Activated CD4-positive, alpha-beta memory T cell treated with anti-CD3 and anti-CD28 coated beads, Interleukin-2, amount 10 ng/mL, durations not matched to agents 7 days and 5 days (primary cell): ENCODE measurements at places on chromosomes 1 and 21. TPM values are rescaled to one million over a fixed set of nuclear protein-coding genes. Genes with fewer than 3 reads are reported as not detected.
A peak's percentile ranks its signal among the peaks of the same experiment; 100 is the strongest.

DNA sequence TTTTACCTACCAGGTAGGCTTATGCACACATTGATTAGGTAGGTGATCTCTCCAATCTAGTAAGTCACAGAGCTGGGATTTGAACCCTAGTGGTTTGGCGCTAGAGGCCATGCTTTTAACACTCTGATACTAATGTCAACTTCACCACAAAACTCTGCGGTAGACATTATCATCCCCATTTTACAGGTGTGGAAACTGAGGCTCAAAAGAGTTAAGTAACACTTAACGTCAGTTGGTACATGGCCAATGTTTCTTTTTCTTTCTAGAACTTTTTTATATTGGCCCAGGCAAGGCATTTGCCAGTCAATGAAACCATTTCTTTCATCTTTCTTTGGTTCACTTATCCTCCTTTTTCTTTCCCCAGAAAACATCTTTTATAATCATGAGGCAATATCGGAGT, 95.9 kb upstream of the KIF26B start:
- DNase-seq = no peak

- no peak for DNase-seq
Measured at GRCh38 chr1:108072776-108073175, 107.8 kb upstream of the VAV3 start.

The LRRC38 gene
- not detected for total RNA-seq

The S100A16 gene
- total RNA-seq = not detected

The OR10Z1 gene
- not detected for total RNA-seq

DNA sequence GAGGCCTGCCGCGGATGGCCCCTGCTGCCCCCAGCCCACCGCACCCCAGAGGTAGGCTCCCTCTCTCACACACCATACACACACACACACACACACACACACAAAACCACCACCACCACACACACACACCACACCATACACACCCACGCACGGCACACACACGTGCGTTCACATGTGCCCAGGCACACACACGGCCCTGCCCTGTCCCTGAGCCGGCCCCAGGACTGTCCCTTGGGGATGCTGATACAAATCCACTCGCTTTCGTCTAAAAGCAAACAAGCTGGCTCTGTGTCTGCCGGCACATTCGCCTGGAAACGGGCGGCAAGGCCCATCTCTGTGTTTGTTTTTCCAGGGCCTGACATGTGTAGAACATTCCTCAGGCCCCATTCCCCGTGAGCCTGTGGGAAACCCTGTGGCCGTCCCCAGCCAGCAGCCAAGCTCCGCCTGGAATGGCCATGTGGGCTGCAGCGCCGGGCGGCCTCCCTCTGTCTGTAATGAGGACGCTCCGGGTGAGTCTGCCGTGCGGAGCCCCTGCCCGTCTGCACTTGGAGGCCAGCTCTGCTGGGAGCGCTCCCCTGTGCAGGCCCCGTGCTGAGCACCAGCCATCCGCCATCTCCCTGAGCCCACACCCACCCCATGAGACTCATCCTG, 67.4 kb downstream of the DMRTB1 start:
- no peak for DNase-seq

- no peak for DNase-seq
Measured at GRCh38 chr1:10456048-10456447, 6.2 kb downstream of the CORT start.

The FCER1A gene
- not detected for total RNA-seq

The BLZF1 gene
- 49.3 TPM for total RNA-seq

DNA sequence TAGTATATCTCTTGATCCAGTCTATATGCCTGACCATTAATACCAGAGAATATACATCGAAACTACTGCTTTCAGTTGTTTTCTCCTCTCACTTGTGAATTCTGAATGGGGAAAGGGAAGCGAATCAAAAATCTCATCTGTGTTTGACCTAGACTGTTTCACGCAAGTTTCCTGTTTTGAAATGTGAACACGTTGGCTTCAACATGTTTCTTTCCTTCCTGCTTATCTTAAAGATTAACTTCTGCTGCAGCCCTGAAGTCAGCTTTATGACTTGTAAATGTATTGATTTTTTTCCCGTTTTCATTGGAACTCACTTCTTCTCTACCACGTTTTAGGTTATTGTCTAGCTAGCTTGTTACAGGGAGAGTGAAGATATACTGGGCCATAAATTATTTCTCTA, 49.9 kb downstream of the SNX27 start:
- no peak for DNase-seq

- no peak for DNase-seq
Measured at GRCh38 chr21:25963181-25963580, 207.4 kb downstream of the APP start.

GRCh38 chr1:200153277-200154055, 126.0 kb downstream of the NR5A2 start:
- DNase-seq = peak; percentile 45

- DNase-seq = no peak
Measured at GRCh38 chr1:219724440-219724839, 111.5 kb upstream of the ZC3H11B start.

- no peak for DNase-seq
Measured at GRCh38 chr1:170436928-170437327, 95.0 kb upstream of the GORAB start.

DNA sequence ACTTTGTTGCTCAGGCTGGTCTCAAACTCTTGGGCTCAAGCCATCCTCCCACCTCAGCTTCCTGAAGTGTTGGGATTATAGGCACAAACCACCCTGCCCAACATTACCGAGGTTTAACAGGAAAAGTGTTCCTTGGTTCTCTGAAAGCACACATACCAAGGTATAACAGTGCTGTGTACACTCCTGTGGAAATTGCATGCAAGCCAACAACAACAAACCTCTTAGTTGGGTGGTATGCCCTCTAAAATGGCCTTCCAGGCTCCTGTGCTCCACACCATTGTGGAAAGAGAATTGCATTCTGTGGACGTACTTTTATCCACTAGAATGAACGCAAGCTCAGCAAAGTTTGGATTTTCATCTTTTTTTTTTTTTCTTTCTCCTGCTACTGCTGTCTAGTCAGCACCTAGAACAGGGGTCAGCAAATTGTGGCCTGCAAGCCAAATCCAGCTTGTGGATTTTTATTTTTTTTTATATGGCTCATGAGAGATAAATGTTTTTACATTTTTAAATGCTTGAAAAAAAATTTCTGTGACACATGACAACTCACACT, 192.2 kb upstream of the TNR start:
- DNase-seq = no peak

GRCh38 chr1:99776120-99776519, 9.7 kb upstream of the FRRS1 start:
- no peak for DNase-seq

- no peak for DNase-seq
Measured at GRCh38 chr21:38306433-38307141, 49.8 kb downstream of the KCNJ15 start.

DNA sequence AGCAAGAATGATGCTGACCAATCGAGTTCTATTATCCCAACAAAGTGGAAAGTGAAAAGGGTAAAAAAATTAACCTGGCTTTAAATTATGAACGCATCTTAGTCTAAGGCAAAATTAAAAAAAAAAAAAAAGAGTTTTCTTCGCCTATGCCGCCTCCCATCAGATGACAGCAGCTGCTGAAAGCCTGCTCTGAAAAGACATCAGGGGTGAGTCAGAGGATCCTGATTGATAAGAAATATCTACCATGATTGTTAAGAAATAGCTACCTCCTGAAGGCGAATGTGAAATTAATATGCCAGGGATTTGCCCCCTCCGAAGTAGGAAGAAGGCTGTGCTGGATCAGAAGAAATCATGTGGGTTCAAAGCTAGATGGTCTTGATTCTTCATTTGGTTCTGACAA, 216.8 kb upstream of the C1orf87 start:
- DNase-seq = no peak

GRCh38 chr1:63435161-63435560, 67.7 kb downstream of the ALG6 start:
- DNase-seq = no peak

GRCh38 chr21:35575280-35575915, 484.9 kb downstream of the SETD4 start:
- DNase-seq = no peak

GRCh38 chr1:11472741-11473140, 6.2 kb upstream of the DISP3 start:
- no peak for DNase-seq

GRCh38 chr1:223248770-223249140, 105.7 kb upstream of the TLR5 start:
- peak; percentile 21 for DNase-seq

DNA sequence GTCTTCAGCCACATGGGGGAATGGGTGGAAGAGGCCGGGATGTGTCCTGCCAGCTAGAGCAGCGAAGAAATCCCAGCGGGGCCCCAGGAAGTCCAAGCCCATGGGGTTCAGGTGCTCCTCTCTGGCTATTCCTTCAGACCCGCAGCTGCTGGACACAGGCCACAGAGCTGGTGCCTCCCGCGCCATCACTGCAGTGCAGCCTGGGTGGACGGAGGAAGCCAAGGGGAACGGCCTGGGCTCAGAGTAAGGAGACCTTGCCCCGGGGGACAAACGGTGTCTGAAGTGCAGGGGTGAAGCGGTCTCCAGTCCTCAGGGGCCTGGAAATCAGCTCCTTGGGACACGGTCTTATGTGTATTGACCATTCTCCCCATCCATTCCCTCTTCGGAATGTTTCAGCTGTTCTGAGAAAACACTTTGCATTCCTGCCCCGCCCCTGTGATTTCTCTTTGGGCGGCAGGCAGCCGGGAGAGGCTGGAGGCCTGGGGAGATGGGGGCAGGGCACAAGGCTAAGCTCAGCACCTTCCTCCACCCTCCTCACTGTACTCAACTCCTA, 18.4 kb downstream of the MTHFR start:
- DNase-seq = no peak

DNA sequence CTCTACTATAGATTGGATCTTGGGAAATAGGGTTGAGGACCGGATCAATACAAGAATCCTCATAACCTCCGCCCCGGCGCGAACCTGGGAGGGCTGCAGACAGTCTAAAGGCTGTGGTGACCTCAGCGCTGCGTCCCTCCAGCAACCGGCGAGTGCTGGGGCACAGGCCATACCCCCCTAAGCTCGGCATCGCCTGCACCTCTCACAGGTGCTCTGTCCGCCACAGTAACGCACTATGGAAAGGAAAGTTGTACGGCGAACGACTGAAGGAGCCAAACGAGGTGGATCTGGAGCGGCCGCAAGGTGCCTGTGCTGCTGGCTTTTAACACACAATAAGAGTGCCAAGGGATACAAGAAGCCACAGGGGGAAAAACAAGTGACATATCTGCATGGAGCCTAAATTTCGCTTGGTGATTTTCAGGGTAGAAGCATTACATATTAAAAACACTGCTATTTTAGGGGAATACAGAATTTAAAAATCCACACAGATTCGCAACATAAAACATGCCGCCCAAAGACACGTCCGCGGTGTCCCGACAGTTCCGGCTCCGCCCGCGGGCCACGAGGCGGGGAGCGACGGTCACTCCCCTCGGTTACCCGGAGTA, 1.4 kb upstream of the RBM15 start:
- DNase-seq = peak; percentile 51

- DNase-seq = no peak
Measured at GRCh38 chr1:21724098-21724497, 54.9 kb upstream of the RAP1GAP start.

The NECTIN4 gene
- not detected for total RNA-seq

The APCS gene
- total RNA-seq = not detected

The LCE3D gene
- total RNA-seq = not detected

GRCh38 chr1:99674115-99675064, 28.5 kb downstream of the PALMD start:
- no peak for DNase-seq

The ETV3L gene
- not detected for total RNA-seq
